ENCODE measurements at places on chromosomes 11 and 22. TPM values are rescaled to one million over a fixed set of nuclear protein-coding genes. Genes with fewer than 3 reads are reported as not detected.
A peak's percentile ranks its signal among the peaks of the same experiment; 100 is the strongest.

- H3K4me1 ChIP-seq: no peaks in the 10 kb centered on the region
- peak; percentile 19 for DNase-seq
- H3K4me3 ChIP-seq: no peak overlapping the region
- no peak overlapping the region for H3K27ac ChIP-seq
Observed at GRCh38 chr22:37999640-38000272, 15.4 kb upstream of the SOX10 start.

- peaks cover 36% of the 10 kb centered on the region for H3K4me1 ChIP-seq
- H3K27ac ChIP-seq: no peak within 1 kb of the TSS
- peak; percentile 40 for DNase-seq
- no peaks in the 10 kb centered on the region for H3K36me3 ChIP-seq
- H3K4me3 ChIP-seq: peak within 1 kb of the TSS; percentile 66
- H3K27me3 ChIP-seq: peaks cover 32% of the 10 kb centered on the region
Observed at GRCh38 chr11:69640995-69641581, at the start of gene CCND1. Gene CCND1, plus strand, starts transcription at chr11:69641156. Its CDS starts 158 bp downstream, at chr11:69641314.

- DNase-seq: no peak
- no peaks in the 10 kb centered on the region for H3K27me3 ChIP-seq
- no peaks in the 10 kb centered on the region for H3K4me1 ChIP-seq
Observed at GRCh38 chr11:65189191-65189590, 7.5 kb downstream of the CAPN1 start.

DNA sequence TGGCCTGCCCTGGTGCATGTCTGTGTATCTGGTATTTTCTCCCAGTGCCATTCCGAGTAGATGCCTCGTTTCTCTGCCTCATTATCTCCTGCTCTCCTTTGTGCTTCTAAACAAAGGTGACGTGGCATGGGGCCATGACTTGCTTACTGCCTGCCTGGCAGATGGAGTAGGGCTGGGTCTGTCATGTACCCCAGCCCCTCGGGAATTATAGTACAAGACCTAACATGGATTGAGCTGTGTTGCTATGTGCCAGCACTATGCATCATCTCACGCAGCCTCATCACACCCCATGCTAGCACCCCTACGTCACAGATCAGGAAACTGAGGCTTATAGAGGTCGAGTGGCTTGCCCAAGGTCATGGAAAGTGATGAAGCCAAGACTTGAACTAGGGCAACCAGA, 88.1 kb downstream of the GALNT18 start:
- DNase-seq: no peak
- H3K27ac ChIP-seq: no peak overlapping the region
- no peak overlapping the region for H3K4me3 ChIP-seq
- H3K27me3 ChIP-seq: peaks cover 2% of the 10 kb centered on the region

The POU2AF2 gene
- total RNA-seq: not detected

DNA sequence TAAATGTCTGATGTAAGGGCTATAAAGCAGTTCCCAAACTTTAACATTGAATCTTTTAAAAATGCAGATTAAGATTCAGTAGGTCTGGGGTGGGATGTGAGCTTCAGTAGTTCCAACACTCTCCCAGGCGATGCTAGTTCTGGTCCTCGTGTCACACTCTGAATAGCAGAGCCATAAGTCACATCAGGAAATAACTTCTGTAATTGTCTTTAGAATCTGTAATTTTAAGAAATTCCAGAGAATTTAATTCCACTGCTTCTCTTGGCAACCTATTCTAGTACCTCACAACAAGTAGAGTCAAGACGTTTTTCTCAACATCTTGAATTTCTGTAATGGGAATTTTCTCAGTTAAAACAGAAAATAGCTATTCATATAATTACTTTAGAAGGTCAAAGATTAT, 223.1 kb downstream of the TMEM135 start:
- peaks cover 5% of the 10 kb centered on the region for H3K36me3 ChIP-seq
- no peaks in the 10 kb centered on the region for H3K27me3 ChIP-seq
- no peak for DNase-seq
- no peak overlapping the region for H3K27ac ChIP-seq

Measured in activated naive CD4-positive, alpha-beta T cell treated with anti-CD3 and anti-CD28 coated beads for 36 hours (primary cell).